Head of caudate nucleus (tissue), 42 donors: ENCODE measurements at places on chromosomes 7 and 10.
A peak's percentile ranks its signal among the peaks of the same experiment; 100 is the strongest.

DNA sequence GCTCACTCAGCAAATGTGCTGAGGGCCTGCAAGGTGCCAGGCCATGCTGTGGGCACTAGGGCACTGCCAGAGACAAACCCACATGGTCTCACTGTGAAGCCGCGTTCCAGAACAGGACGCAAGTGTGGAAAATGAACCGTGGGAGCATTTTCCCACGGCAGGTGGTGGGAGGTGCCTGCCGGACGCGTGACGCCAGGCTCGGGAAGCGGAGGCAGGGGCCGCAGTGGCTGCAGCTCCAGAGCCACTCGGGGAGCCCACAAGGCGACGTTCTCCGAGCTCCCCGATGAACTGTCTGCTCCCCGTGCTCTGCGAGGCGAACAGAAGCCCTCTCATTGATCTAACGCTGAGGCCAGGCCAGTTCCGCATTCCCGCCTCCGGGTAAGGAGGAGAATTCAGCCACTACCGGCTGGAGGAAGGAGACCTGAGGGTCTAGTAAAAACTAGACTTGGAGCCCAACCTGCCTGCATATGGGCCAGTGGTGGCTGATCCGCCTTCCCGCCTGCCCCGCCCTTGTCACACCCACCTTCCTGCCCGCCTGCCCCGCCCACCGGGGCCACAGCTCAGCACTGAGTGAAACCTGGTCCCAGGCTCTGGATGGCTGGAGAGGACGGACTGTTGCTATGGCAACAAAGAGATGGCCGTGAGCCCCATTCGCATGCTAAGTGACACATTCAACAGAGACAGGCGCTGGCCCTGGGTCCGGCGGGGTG is 13.1 kb downstream of the ADGRA1 start:
- no peak for DNase-seq

DNA sequence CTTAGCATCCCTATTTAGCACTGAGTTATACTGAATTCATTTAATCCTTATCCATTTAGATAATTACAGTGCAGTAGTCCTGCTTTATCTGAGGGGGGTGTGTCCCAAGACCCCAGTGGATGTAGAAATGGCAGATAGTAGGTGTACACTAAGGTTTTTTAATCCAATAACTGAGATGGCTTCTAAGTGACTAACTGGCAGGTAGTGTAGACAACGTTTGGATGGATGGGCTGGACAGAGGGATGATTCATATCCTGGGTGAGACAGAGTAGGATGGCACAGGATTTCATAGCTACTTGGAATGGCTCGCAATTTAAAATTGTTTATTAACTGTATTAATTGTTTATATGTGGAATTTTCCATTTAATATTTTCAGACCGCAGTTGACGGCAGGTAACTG is 295.6 kb downstream of the CCDC3 start:
- no peak for DNase-seq

DNA sequence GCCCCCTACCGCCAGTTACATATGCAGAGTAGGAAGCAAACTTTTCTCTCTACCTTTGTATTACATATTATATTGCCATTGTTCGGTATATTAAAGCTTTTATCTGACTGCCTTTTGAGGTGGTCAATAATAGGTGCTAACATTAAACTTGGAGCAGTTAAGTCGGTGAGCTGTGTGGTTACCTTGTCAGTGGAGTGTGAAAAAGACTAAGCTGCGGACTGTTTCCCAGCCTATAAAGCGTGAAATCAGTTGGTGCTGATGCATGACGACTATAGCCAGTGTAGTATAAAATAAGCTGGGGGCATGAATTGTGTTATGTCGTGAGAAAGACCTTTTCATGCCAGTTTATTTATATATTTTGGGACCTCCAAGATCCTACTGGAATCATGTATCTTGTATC is 33.7 kb downstream of the R3HCC1L start:
- DNase-seq: no peak

DNA sequence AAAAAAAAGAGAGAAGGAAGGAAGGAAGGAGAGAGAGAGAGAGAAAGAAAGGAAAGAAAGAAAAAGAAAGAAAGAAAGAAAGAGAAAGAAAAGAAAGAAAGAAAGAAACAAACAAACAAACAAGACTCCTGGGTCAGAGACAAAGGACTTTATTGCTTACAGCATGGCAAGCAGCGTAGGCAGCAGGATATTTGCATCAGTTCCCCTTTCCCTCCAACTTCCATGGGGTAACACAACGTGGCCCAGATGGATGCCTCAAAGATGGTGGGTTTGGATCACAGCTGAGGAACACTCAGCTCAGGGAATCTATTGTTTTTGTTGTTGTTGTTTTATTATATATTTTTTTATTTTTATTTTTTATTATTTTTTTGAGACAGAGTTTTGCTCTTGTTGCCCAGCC is 128.5 kb upstream of the VKORC1L1 start:
- DNase-seq: no peak

- no peak for DNase-seq
Observed at GRCh38 chr7:128259131-128260061, 18.3 kb downstream of the LEP start.

DNA sequence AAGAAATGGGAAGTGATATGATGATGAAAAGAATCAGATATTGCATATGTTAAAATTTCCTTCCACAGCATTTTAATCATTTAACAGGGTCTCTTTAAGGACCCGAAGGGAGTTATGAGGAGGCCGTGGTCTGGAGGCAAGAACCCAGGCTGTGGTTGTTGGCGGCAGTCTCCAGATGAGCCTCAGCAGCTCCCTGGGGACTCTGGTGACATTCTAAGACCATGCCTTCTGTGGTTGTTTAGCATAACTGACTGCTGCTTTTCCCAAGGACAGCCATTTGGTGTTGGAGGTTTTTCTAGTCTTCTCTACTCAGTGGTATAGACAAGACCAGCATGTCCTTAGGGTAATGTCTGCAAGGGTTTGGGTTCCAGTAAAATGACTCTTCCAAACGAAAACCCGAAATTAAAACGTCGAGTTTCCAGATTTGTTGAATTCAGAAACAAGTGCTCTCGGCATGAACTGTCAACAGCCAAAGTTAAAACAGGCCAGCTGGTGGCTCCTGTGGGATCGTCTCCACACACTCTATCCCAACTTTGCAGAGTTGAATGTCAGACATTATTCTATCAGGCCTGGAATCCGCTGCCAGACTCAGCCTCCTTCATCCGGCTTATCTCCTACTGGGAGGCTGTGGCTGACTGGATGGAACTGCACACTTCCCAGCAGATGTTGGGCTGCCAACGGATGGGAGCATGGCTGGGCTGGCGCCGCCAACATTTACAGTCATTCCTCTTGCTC is 183.1 kb downstream of the TAX1BP1 start:
- DNase-seq: no peak

- no peak for DNase-seq
Observed at GRCh38 chr7:140673774-140674155, 1.0 kb downstream of the ADCK2 start.

DNA sequence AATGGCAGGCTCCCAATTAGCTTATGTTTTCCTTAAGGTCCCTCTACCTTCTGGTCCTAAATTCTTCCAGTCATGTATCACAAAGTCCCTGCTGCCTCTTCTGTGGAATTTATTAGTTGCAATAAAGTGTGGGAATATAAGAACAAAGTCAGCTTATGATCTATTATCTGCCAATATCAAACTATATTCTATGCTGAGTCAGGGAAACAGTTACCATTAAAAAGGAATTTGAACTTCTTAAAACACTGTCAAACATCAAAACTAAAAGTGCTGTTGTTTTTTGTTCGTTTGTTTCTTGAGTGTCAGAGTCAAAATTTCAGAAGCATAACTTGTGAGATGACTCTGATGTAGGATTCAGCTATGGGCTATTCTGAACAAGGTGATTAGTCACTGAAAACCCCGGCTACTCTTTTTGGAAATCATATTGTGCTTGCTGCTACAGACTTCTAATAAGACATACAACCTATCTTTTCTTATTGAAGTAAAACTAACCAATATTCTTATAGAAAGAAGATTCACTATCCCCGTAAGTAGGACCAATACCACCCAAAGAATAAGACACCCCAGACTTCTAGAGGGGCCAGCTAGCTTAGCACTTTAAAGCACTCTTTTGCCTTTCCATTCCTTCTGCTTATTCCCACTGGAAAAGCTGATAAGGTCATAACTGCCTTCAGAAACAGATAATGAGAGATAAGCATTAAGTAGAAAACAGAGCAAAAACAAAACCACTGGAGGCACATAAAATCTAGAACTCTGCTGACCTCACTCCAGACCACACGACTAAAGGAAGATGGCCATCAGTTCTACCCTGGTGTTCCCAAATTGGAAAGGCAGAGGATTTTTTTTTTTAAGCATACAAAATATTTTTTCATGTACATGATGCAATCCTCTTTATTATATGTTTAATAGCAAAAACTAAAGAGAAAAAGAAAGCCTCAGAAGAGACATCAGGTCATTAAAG is 370.6 kb downstream of the PARD3 start:
- no peak for DNase-seq

- DNase-seq: no peak
Observed at GRCh38 chr7:936386-937054, 18.0 kb downstream of the ADAP1 start.

GRCh38 chr7:149027055-149027454 is 1.2 kb downstream of the PDIA4 start:
- no peak for DNase-seq

- no peak for DNase-seq
Observed at GRCh38 chr7:6376820-6377219, 70.9 kb downstream of the DAGLB start.

- no peak for DNase-seq
Observed at GRCh38 chr10:131788386-131788785, 112.4 kb upstream of the PPP2R2D start.

DNA sequence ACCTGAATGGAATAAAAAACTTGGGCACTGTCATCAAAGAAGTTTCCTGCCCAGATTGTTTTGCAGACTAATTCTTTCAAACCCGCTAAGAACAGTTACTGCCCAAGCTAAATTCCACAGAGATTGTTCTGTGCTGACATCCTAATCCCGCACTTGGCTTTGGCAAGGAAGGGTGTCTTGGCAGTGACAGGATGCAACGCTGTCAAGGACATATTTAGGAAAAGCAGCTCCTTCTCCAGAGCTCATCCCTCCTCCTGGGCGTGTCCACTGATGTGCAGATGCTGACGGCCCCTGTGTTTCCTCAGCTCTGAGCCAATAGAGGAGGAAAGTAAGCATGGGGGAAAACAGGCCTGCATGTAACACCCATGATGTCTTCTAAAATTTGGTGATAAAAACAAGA is 74.2 kb downstream of the EEPD1 start:
- no peak for DNase-seq

- peak; percentile 51 for DNase-seq
Observed at GRCh38 chr10:101050208-101051069, 11.3 kb upstream of the KAZALD1 start.

DNA sequence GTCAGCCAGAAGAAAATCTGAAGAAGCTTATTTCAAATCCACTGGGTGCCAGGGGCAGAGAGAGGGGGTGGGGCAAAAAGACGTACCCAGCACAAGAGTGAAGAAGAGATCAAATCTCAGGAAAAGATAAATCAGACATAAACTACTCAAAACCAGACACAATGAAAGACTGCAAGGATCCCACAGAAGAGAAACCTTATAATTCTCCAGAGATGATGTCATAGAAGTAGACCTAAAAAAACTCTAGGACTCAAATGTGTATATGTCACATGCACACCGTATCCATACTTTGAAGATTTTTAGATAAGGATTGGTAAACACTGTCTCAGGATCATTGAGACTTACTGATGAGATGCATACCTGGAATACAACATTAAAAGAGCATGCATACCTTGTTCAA is 98.5 kb upstream of the PIK3CG start:
- no peak for DNase-seq

GRCh38 chr7:98177553-98177952 is 33.7 kb upstream of the BHLHA15 start:
- DNase-seq: no peak

- peak; percentile 44 for DNase-seq
Observed at GRCh38 chr10:68598978-68599770, 39.0 kb downstream of the TET1 start.

DNA sequence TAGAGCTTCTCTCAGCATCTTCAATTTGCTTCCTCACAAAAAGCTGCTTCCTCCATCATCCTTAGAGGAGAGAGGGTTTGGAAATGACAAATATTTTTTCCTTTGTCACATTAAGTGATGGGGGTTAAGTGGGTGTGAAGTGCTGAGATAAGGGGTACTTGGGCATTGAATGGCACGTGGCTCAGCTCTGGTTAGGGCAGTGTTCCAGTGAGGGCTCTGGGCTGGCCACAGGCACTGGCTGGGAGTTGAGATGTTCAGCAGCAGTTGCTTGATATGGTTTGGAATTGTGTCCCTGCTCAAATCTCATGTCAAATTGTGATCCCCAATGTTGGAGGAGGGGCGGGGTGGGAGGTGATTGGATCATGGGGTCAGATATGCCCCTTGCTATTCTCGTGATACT is 33.7 kb upstream of the CHCHD3 start:
- DNase-seq: no peak

- no peak for DNase-seq
Observed at GRCh38 chr7:125383324-125383723, 453.7 kb upstream of the POT1 start.

DNA sequence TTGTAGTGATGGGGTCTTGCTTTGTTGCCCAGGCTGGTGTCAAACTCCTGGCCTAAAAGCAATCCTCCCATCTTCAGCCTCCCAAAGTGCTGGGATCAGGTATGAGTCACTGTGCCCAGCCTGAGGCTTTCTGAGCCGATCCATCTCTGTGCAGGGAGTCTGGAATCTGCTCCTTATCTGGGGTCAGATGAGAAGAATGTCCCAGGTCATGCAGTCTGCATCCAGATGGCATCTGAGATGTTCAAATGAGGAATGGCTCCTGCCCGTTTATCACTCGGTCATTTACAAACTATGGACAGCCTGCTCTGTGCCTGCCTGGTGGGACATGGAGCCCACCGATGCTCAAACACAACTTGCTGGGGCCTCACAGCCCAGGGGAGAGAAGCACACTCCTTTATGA is 11.1 kb upstream of the SLC18A3 start:
- DNase-seq: no peak

GRCh38 chr7:29839302-29839701 is 33.0 kb downstream of the WIPF3 start:
- DNase-seq: no peak

- no peak for DNase-seq
Observed at GRCh38 chr7:33692956-33693355, 212.4 kb upstream of the BMPER start.
